K562 (cell line): ENCODE measurements at places on chromosomes 2 and 18.

- DNase-seq = no peak
Measured at GRCh38 chr2:175293776-175294175, 112.3 kb upstream of the ATP5MC3 start.

DNA sequence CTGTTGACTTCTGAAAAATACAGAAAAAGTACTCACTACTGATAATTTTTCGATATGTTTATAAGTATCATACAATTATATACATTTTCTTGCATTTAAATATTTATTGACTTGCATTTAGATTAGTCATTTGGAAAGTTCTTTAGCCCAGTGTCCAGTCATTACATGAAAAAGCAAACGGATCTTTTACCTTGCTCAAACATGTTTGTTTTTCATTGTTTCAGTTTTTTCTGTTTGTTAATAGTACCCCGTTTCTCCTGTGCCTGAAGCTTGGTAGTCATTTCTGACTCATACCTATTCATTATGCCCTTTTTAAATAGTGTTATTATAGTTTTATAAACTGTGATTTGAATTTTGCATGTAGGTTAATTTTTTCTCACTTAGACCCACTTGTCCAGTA lies 28.1 kb downstream of the CEP192 start:
- DNase-seq = no peak

- no peak for DNase-seq
Measured at GRCh38 chr2:63643486-63643885, 54.7 kb downstream of the MDH1 start.

GRCh38 chr18:61841706-61842105 lies 51.1 kb downstream of the RNF152 start:
- DNase-seq = no peak

DNA sequence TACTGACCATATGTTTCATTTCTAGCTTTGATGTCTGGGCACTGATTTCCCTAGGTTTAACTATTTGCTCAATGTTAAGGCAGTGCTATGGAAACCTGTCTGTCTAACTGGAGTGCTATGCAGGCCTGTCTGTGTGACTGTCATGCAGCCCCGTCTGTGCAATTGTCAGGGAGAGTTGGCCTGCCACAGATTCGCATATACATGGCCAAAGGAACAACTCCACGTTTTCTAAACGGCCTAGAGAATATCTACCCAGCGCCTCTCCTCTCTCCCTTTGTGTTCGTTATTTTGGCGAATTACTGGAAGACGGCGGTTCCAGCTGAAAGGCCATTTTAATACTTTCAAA lies 59.6 kb upstream of the PSME4 start:
- no peak for DNase-seq

GRCh38 chr18:32760391-32760790 lies 12.4 kb downstream of the KLHL14 start:
- no peak for DNase-seq

DNA sequence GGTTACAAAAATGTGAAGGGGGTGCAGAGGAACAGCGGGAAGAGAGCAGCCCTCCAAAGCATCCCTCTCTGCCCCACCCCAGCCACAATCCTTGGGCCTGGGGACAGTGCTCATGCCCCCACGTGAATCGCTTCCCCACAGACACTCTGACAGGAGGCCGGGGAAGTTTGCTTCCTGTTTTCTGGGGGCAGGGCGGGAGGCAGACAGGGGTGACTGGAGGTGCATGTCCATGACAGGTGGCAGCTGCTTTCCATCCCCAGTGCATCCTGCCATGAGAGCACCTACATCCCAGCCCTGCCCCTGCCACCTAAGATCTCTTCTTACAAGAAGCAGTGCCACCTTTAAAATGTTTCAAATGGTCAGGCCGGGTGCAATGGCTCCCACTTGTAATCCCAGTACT lies 47.2 kb upstream of the UBE2F start:
- DNase-seq = no peak

- no peak for DNase-seq
Measured at GRCh38 chr18:48660346-48661228, 121.8 kb downstream of the CTIF start.

DNA sequence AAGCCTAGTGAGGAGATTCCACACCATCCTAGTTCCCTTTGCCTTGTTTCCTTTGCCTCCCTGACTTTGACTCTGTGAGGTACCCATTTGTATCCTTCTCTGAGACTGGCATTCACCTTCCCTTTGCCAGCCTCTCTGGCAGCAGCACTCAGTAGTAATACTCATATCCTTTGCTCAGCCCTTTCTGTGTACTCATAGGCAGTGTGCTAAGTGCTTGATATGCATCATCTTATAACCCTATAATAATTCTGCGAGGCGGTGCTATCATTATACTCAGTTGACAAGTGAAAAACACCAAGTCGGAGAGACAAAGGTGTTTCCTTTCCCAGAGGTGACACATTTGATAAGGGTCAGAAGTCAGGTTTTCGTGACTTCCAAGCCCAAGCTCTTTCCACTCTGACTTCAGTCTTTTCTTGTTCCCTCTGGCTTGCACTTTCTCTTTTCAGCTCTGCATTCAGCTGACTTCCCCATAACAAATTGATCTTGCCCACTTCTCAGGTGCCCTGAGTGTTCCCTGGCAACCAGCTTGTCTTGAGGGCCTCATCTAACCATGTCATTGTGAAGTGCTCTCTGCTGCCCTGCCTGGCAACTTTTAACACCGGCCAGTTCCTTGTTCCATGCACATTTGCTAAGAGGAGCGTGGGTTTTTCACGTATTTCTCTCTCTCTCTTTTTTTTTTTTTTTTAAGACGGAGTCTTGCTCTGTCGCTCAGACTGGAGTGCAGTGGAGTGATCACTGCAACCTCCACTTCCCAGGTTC lies 94.5 kb upstream of the UPP2 start:
- DNase-seq = no peak

DNA sequence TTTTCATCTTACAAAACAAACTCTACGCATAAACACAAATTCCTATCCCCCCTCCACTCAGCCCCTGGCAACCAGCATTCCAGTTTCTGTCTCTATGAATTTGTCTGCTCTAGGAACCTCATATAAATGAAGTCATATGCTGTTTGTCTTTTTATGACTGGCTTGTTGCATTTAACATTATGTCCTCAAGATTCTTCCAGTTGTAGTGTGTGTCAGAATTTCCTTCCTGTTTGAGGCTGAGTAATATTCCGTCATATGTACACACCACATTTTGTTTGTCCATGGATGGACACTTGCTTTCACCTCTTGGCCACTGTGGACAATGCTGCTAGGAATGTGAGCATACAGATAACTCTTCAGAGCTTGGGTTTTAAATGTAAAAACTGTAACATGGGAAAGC lies 272.1 kb downstream of the GBX2 start:
- DNase-seq = no peak

DNA sequence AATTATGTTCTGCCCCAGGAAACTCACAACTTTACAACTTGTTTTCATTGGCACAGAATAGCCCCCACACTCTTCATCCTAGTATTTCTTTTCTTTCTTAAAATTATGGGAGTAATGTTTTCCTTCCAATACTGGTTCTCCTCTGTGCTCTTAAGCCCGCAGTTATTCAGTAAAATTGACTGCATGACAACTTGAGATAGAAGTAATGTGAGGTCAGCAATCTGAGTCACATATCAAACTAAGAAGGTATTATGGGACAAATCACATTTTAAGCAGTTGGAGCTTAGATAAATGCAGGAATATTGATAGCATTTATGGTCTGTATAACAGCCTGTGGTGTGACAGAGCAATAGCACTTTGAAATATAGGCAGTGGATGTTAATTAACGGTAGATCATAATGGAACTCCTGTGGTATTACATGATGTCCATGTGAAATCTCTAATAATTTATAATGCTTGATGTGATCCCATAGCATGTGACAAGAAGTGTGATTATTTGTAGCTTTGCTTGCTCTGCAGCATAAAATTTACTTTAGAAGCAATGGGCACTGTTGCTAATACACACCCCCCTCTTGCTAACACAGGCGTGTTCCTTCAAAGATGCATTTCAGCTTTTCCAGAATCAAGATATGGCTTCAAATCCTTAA lies 351.4 kb upstream of the CDH20 start:
- DNase-seq = no peak

DNA sequence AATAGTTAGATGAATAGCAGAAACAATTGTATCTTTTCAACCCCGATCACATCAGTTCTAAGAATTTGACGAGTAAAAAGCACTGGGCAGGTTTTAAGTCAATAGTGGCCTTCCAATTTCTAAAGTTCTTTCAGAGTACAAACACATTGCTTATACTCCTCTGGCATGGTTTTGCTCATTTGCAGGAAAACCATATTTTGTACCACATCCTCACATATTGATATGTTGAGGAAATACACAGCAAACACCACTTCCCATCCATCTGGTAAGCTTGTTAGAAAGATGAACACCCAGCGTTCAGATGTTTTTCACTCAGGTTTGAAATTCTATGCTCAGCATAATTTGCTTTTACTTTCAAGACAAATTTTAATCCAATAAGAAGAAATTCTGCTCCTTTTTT lies 344.6 kb upstream of the ACVR2A start:
- DNase-seq = no peak

DNA sequence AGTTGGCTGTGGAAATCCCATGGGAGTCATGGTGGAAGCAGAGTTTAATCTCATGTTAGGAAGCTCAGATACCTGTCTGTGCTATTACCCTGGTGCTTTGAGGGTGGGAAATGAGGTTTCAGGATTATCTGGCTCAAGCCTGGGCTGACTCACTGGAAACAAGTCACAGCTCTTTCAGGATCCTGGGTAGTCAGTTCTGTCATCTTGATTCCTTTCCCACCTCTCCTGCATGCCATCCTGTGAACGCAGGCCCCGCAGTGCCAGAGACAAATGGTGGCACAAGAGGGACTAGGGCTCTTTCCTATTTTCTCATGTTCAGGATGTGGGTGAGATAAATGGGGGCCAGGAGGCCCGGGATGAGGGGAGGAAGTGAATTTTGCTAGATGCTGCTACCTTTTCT lies 3.7 kb upstream of the FAM136A start:
- DNase-seq = no peak

GRCh38 chr2:232310121-232310520 lies 68.4 kb upstream of the ALPP start:
- DNase-seq = no peak

DNA sequence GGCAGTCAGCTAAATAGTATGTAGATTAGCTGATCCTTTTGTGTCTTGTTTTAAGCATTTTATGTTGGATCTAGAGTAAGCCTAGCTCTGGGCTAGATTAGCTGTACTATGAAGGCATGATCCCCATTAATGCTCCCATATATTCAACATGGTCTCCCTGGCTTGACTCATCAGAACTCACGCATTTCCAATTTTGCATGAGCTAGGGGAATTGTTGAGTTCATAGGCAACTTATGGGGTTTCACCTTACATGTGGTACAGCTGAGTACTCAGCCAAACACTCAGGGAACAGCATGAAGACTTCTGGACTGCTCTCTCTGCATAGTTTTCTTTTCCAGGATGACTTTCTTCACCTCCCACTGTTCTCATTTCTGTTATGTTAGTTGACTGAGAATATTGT lies 248.2 kb downstream of the TMX3 start:
- no peak for DNase-seq

- no peak for DNase-seq
Measured at GRCh38 chr2:227867386-227867785, 4.0 kb upstream of the DAW1 start.

DNA sequence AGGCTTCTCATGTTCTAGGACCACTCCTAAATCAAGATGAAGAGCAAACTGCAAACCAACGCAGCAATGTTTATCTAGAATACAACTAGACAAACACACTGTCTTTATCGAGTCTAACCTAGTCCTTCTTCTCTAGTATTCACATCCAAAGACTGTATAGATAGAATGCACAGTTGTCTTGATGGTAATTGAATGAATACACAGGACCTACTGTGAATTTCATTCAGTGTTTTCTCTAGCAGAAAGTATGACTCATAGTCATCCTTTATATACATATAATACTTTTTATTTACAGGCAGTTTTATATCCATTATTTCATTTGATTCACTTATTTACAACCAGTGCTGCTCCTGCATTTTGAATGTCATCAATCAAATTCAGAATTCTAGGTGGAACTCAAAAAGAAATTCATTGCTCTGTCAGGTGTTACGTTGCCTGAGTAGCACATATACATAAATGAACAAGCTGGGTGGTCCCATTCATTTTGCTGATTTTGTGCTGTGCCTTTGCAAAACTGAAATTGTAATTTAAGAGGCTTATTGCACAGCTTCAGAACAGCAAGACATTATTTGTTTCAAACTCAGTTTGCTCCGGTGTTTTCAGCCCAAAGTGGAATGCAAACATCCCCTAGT lies 374.8 kb downstream of the EPHA4 start:
- no peak for DNase-seq

GRCh38 chr2:207970826-207971180 lies 54.5 kb downstream of the PLEKHM3 start:
- DNase-seq = no peak

DNA sequence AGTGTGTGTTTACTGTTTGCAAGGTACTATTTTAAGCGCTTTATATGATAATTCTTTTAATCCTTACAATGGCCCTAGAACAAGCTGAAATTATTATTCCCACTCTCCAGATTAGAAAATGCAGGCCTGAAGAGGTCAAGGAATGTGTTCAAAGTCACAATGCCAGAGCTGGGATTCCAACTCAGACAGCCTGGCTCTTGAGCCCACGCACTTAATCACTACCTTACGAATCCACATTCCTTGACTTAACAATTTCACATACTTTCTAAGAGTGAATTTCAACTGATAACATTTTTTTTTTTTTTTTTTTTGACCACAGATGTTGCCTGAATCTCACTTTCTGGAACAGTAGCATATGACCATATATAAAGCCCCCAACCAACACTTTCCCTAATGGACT lies 400.3 kb downstream of the NCKAP5 start:
- DNase-seq = no peak

DNA sequence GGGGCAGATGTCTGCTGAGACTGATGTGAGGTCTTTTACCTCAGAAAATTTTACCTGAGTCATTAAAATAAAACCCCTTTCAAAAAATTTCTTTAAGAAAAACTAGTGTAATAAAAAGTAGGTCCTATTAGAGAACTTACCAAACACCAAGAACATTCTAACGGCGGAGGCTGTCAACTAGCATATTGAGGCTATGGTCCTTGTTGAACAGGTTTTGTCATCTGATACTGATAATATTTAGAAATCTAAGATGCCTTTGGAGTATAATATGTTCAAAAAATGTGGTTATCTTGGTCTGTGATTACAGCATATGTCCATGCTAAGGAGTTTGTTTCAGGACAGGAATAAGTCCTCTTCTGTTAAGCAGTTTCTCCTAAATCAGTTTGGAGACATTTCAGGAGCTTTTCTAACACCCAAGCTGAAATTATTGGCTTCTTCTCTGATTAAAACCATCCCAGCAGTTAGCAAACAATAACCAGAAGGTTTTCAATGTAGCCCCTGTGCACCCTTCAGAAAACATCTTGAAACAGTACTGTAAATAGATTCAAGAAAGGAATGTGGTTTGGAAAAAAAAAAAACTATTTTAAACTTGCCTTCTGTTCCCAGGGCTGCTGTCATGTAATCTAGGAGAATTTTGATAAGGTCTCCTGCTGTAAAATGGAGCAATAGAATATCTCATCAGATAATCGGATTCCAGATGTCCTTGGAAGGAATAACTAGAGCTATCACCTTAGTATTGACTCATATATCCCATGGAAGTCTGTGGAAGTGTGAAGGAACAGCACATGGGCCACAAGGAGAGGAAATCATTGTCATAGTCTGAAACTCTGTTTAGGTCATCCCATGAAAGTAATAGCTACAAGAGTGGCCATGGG lies 58.7 kb upstream of the B3GNT2 start:
- DNase-seq = no peak
